Suppressor macrophage treated with lipopolysaccharide for 1 hour (primary cell): ENCODE measurements at places on chromosomes 3 and 15.
A peak's percentile ranks its signal among the peaks of the same experiment; 100 is the strongest.

DNA sequence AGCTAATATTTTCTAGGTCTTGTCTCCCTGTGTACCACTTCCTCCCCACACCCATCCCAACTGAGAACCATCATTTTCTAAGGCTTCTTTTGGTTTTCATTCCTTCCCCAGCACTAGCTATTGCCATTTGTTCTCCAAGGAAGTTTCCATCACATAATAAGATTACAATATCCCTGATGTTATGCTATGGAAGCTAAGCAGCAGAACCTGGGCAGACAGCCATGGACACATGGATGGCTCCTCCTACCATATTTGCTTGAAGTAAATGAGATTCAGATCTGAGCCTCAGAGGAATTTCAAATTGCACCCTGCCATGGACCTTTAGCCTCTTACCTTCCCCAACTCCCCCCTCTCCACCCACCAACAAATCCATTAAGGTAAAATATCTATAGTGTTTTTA, 31.5 kb downstream of the GASK1A start:
- no peak for DNase-seq

GRCh38 chr3:39187372-39188155, 4.8 kb downstream of the XIRP1 start:
- no peak for DNase-seq

DNA sequence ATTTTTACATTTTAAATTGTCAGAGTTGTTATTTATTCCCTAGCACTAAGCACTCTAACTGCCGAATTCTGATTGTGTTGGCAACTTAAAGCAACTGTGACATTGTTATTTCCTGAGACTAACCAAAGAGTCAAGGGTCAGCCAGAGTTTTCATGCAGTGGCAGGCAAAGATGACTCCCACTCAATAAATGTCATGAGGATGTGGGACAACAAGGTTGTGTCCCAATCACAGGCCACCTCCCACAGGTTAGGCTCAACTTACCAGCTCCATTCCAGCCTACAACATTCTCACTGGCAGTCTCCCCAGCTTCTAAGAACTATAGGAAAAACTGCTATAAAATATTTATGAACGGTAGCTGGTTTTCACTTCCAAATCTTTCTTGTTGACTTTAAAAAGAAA, 80.1 kb downstream of the RSL24D1 start:
- DNase-seq: peak; percentile 22

GRCh38 chr15:90000186-90001001, 730 bp upstream of the ZNF710 start:
- peak; percentile 30 for DNase-seq

- peak; percentile 34 for DNase-seq
Observed at GRCh38 chr3:65342084-65342683, 654.4 kb upstream of the ADAMTS9 start.

GRCh38 chr15:64037966-64038365, 8.3 kb downstream of the DAPK2 start:
- peak; percentile 22 for DNase-seq

GRCh38 chr3:48112813-48113212, 75.4 kb downstream of the CDC25A start:
- DNase-seq: no peak

DNA sequence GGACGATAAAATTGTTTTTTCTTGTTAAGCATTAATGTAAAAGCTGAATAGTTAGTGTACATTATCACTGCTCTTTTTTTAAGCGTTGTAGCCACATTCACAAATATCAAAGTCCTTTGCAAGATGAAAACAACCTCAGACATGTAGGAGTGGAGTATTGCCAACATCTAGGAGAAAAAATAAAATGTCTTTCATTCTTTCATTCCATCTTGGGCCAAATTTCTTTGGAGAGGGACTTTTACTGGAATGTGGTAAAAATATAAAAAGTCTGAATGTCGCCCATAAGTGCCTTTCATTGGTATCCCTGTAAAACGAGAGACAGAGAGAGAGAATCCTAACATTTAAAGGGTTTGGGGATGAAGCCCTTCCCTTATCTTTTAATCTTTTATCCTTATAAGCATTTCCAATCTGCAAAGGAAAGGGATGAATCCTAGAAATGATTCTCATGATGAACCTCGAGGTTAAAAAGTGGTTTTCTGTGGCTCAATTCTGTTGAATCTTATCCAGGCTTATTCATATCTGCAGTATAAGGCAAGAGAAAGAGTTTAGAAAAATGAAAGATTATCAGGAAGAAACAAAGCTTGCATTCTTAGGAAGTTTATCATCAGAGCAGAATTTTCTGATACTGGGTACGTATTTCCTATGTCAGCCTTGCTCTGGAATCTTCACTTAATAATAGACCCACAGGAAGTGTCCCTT, 1031.7 kb downstream of the MCTP2 start:
- no peak for DNase-seq

DNA sequence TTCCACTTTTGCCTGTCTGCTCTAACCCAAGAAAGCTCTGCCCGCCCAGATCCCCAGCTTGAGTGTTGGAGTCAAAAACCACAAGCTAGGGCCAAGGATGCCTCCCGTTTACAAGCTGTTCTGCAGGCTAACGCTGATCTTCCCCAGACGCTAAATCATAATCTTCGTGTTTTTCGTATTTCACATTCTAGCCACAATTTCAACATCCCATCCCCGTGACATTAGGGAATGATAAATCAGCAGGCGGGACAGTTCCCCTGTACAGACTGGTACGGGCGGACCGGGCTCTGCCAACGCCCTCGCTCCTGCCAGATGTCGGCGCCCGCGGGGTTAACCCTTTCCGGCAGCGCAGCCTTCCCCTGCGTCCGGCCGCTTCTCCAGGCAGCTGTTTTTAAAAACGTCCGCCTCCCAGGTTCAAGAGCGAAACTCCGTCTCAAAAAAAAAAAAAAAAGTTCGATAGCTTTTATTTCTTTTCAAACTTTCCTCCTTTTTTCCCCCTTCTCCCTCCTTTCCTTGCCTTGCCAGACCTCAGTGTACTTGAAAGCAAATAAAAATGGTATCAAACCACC, 81.0 kb upstream of the BNC1 start:
- peak; percentile 83 for DNase-seq

- DNase-seq: no peak
Observed at GRCh38 chr3:15283702-15284101, 48.7 kb downstream of the SH3BP5 start.

DNA sequence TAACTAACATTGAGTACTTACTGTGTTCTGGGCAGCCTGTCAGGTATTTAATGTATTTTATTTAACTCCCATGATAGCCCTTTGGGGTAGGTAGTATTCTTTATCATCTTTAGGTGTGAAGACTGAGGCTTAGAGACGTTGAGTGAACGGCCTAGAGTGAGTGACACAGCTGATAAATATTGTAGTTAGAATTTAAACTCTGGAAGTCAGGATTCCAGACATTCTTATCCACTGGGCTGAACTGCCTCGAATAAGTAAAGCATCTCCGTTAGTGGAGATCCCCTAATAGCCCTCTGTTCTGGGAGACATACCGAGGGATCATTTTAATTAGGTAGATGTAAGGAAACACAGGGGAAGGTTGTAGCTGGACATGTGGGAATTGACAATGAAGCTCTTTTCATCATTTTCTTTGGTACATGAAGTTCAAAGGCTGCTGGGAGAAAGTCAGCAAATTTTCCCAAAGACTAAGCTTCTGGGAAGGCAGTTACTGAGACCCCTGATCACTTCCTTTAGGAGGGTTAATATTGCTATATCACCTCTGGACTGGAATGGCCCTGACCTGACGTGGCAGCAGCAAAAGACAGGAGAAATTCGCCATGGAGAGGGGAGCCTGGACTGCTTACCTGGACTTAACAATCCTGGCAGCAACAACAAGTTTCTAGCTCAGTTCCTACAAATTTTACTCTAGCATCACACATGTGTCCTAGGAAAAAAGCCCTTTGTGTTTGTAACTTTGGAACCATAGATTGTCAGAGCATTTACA, 11.7 kb upstream of the PDCD6IP start:
- DNase-seq: no peak
